ENCODE measurements at places on chromosomes 3 and 15.

DNA sequence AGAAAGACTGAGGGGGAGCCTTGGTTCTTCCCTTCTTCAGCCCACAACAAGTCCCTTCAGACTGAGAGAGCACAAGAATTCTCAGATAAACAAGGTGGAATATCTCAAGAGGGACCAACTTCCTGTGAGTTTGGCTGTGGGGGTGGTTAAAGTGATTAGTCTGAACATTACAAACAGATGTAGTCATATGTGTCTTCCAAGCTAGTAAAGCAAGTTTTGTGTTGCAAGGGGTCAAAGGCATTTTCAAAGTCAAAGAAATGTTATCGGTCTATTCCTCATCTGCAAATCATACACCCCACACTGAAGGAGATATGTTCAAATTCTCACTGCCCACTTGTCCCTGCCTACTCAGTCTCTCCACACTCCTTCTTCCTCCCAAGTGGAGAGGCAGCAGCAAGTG lies 242.5 kb downstream of the FAM43A start:
- no peak for DNase-seq

GRCh38 chr3:2540115-2540514 lies 441.4 kb downstream of the CNTN4 start:
- no peak for DNase-seq

- DNase-seq, result no peak
These were observed 213.1 kb downstream of the RPLP1 start for GRCh38 chr15:69665641-69666111.

GRCh38 chr3:70090322-70090913 lies 90.9 kb downstream of the SAMMSON start:
- no peak for DNase-seq

DNA sequence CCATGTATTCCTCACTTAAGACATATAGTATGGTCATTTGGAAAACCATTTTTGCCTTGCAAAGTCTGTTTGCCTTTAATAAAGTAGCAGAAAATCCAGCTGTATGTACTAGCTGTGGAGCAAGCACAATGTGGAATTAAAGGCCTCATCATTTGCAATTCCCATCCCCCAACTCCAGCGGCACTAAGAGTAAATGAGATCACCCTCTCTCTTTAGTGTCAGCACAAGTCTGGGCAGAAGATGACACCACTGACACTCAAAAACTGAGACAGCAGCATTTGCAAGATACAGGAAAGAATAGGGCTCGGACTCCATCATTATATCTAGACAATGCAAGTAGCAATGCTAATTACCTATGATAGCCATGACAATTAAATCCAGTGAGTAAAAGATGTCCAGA lies 24.7 kb upstream of the DYNC1LI1 start:
- no peak for DNase-seq

GRCh38 chr3:66425032-66425431 lies 75.8 kb downstream of the LRIG1 start:
- DNase-seq, result no peak

- no peak for DNase-seq
These were observed 24.7 kb downstream of the NUDT16 start for GRCh38 chr3:131406274-131406673.

GRCh38 chr3:94776401-94776915 lies 713.6 kb downstream of the NSUN3 start:
- no peak for DNase-seq

DNA sequence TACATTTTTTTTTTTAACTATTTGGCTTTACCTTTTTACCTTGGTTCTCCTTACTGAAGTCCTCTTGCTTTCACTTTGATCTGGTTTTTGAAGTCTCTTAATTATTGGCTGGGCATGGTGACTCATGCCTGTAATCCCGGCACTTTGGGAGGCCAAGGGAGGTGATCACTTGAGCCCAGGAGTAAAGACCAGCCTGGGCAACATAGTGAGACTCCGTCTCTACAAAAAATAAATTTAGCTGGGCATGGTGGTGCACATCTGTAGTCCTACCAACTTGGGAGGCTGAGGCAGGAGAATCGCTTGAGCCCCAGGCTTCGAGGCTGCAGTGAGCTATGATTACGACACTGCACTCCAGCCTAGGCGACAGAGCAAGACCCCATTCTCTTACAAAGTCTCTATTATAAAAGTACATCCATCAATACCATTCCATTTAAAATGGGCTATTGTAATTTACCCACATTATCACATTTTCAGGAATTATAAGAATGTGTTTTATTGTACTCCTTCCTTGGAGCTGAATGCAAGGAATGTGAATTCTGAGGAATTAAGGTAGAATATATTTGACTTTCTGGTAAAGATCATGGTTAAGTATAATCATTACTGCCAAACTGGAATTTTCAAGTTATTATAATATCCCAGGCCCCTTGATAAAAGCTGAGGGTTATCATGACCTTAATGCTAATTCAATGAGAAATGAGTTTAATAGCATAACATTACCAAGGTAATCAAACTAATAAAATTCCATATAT lies 49.0 kb downstream of the MSL2 start:
- no peak for DNase-seq

DNA sequence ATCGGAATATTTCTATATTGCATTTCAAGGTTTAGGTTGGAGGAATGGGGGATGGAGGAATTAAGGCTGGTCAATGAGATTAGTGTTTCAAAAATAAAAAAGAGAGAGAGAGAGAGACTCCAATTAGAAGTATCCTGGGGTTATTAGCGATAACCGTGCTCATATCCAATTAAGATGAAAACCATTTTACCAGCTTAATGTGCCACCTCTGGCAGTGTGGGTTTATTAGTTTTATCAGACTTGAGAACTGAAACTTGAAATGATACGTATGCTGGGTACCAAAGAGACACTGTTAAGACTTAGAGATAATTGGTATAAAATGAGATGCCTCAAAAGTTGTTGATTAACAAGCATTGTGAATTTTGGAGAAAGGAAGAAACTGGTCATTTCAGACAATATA lies 251.5 kb upstream of the NR2F2 start:
- no peak for DNase-seq

GRCh38 chr3:156792945-156793344 lies 33.2 kb upstream of the LEKR1 start:
- no peak for DNase-seq

DNA sequence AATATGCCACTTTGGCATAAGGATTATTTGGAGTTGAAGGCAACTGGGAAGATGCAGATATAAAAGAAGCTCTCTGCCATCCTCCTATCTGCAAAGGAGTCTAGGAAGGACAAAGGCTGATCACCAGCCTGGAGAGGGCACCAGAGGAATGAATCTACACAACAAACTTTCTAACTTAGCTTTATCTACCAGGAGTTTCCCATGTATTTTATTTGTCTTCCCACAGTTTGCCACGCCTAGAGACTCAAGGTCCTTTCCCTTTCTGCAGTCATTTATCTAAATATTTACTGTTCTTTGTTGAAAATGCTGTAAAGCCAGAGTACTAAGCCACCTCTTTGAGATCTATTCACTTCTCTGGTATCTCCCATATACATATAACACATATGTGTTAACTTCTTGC lies 32.2 kb downstream of the GPR176 start:
- no peak for DNase-seq

DNA sequence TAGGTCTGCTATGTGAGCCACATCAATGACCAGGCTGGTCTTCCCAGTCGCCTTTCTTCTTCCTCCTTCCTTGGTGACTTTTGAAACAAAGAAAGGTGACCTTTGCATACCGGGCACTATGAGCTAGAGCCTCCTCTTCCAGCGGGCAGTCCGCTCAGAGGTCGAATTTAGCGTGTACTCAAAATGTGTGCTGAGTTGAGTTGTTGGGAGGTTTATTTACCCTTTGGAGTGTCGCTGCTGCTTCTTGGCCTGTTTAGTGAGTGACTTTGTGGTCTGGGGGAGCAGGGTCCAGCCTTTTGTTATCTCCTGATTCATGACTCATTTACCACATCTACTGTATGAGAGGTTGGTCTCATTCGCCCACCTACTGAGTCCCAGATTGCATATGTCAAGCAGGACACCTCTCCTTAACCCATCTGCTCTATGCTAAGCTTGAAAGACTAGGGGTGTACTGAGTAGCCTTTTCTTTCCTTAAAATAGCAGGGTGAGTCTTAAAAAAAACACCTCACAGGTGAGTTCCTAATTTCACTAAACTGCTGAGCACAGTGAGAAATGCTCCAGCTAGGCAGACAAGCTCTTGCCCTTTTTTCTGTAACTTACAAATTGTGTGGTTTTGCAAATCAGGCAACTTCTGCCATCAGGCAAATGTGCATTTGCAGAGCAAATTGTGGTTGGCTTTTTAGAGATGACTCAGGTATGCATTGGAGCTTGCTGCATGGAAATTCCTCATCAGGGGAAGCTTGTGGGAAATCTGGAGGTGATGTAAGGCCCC lies 3.2 kb upstream of the SIAH2 start:
- DNase-seq, result peak; percentile 62
